ENCODE measurements at places on chromosomes 3 and 15.

- DNase-seq = no peak
Measured at GRCh38 chr15:99478977-99479376, 86.8 kb upstream of the MEF2A start.

- no peak for DNase-seq
Measured at GRCh38 chr3:146274833-146275232, 23.9 kb upstream of the PLSCR4 start.

DNA sequence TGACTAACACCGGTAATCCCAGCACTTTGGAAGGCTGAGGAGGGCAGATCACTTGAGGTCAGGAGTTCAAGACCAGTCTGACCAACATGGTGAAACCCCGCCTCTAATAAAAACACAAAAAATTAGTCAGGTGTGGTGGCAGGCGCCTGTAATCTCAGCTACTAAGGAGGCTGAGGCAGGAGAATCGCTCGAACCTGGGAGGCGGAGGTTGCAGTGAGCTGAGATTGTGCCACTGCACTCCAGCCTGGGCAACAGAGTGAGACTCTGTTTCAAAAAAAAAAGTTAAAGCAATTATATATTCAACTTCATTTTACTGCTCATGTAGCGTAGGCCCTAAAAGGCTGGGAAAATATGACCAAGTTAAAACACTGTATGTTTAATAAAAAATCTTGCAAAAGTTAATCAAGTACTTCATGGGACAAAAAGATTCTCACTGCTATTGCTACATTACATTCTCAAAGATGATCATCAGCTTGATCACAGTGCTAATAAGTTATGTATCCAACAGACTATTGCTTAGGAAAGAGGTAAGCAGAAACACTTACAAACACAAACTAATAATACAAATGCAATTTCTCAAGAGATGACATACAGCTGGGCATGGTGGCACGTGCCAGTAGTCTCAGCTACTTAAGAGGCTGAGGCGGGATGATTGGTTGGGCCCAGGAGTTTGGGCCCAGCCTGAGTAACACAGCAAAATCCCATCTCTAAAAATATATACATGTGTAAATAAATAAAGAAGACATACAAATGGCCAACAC lies 2.7 kb downstream of the COPS2 start:
- DNase-seq = no peak

GRCh38 chr3:50297384-50297775 lies 1.8 kb downstream of the HYAL3 start:
- DNase-seq = no peak

- no peak for DNase-seq
Measured at GRCh38 chr3:197227780-197228574, 70.4 kb downstream of the DLG1 start.

- no peak for DNase-seq
Measured at GRCh38 chr3:24141548-24141947, 196.5 kb downstream of the NR1D2 start.

DNA sequence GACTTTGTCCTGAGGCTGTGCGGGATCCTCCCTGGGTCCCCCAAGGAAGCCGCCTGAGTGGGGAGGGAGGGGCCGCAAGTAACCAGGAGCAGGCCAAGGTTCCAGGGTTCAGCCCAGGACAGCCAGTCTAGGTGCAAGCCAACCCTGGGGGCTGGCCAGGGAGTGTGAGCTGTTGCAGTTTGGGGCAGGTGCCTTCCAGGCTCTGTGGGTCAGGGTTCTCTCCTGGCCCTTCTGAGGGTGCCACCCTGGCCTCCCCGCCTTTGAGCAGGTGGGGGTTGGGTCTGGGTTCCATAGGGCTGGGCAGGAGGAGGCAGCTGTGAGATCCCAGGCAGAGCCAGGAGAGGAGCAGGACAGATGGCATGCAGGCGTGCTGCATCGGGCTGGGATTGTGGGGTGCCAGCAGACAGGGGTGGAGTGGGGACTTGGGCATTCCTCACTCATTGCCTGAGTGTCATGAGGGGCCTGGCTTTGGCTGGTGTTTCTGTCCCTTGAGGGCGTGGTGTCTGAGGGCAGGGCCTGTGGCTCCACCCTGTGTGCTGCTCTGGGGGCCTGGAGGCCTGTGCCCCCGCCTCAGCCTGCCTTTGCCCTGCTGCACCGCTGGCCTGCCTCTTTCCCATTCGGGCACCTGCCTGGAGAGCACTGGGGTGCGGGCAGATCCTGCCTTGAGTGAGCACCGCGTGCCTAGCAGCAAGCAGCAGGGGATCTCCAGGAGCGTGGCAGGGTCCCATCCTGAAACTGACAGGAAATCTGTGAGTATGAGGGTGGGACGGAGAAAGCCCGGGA lies 18.4 kb downstream of the KLF13 start:
- peak; percentile 8 for DNase-seq

DNA sequence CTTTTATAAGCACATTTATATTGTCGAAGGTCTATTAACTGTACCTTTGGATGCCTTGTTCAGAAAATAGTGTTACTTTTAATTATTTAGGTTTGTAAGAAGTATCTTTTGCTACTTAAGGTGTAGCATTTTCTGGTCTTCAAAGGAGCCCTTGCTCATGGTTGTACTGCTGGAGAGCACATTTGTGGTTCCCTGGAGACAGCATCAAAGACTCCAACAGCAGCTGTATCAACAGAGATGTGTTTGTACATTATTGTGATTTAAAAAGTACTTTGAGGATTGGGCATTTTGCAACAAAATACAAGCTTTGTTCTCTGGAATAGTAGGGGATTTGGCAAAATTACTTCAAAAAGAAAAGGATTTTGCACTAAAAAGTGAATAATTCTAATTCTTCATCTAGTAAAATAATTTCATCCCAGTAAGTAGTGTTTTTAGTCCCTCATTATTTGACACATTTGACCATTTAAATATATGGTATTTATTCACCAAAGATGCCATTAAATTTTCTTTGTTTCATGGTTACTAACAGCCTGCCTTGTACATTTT lies 16.5 kb downstream of the TBC1D23 start:
- no peak for DNase-seq

DNA sequence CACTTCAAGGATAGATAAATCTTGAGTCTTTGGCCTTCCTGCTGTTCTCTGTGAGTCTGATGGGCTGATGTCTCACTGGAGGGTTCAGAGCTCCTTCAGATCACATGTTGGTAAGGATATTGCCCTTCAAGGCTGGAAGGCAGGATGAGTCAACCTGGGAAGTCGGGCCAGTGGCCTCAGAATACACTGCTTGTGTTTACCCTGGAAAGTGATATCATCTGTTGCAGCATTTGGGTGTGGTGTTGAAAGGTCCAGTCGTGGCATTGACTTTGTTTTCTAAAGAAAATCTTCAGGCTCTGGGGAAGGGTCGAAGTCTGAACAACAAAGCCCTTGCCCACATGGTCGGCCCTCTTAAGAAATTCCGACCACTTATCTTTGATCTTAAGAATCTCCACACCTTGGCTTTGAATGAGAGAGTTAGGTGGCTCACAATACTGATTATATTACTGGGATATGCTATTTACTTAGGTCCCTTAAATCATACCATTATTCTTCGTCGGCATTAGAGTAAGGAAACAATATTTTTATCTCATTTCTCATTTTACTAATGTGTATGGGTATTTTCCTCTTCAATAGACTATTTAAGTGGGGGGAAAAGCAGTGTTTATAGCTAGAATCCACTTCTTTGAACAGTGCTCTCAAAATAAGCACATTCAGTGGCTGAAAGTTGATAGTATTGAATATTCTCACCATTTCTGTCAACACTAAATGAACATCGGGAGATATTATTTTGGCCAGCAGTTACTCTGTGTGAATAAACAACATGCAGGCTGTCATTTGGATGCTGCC lies 303.9 kb upstream of the RASGRP1 start:
- DNase-seq = no peak

DNA sequence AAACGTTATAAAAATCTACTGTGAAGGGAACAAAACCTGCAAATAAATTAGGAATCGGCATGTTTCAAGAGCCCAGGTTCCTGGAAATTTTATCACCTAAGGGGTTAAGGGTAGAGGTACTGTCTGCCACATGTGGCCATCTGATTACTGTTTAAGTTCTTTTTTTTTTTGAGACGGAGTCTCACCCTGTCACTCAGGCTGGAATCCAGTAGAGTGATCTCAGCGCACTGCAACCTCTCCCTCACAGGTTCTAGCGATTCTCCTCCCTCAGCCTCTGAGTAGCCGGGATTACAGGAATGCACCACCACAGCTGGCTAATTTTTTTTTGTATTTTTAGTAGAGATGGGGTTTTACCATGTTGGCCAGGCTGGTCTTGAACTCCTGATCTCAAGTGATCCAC lies 35.8 kb downstream of the UQCC5 start:
- DNase-seq = no peak

DNA sequence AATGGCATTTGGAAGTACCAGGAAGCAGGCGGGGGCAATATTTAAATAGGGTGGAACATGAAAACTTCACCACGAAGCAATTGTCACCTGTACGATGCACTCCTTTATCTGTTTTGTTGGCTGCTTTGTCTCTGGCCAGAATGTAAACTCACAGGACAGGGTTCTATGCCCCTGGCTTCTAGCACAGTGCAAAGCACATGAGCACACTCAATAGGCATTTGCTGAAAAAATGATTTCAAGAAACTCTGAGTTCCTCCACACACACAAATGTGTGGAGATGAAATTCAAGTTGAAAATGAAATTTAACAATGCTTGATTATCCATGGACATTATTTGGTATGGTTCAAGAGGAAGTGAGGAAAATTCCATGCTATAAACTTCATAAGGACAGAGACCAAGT lies 229.6 kb upstream of the FEZF2 start:
- DNase-seq = no peak

- no peak for DNase-seq
Measured at GRCh38 chr3:85790445-85791030, 831.7 kb downstream of the CADM2 start.

DNA sequence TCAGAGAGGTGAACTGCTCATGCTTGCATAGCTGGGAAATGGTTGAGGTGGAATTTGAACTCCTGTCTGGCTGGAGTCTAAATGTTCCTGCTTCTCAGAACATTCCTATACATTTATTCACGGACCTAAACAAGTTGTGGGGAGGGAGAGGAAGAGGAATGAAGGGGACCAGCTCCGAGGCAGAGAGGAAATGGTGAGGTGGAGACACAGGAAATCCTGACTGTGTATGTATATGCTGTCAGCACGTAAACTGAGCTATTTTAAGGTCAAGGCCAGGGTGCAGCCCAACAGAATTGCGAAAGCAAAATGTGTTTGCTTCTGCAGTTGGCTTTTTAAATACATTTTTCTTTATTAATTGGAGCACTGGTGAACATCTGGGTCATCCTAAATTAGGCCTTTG lies 74.1 kb upstream of the POMGNT2 start:
- DNase-seq = no peak

GRCh38 chr15:85955501-85956391 lies 123.9 kb upstream of the AGBL1 start:
- DNase-seq = no peak

GRCh38 chr15:55766676-55767075 lies 23.7 kb upstream of the PRTG start:
- no peak for DNase-seq

DNA sequence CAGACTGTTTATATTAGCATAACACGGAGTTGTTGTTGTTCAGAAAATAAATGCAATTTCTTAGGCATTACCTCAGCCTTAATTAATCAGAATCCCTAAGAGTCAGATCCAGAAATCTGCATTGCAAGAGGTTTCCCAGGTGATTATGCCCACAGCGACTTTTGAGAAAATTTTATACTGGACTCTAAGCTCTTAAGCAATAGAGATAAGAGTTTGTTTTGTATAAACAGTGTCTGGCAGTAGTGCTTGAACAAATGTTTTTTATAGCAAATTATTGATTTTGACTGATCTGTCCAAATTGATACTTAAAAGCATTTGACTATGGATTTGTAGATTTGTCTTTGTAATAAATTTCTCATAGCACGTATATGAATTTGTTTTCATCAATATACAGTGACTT lies 92.8 kb downstream of the ZBBX start:
- no peak for DNase-seq

- no peak for DNase-seq
Measured at GRCh38 chr3:121654493-121655385, 6.0 kb downstream of the HCLS1 start.

DNA sequence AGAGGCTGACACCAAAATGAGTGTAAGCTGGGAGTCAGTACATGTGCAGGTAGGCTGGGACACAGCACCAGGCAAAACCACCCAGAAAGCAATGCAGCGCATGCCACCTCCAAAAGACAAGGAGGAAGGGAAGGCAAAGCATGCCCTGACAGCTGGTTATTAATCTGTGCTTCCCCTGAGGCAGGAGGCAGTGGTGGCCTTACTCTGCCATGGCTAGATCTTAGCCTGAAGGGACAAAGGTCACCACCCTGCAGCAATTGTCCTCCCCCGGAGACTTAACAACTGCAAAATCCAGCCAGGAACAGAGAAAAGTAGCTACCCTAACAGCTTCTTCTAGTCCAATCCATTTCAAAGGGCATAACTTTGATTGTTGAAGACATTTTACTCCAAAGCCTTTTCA lies 73.7 kb downstream of the PLD1 start:
- DNase-seq = no peak

DNA sequence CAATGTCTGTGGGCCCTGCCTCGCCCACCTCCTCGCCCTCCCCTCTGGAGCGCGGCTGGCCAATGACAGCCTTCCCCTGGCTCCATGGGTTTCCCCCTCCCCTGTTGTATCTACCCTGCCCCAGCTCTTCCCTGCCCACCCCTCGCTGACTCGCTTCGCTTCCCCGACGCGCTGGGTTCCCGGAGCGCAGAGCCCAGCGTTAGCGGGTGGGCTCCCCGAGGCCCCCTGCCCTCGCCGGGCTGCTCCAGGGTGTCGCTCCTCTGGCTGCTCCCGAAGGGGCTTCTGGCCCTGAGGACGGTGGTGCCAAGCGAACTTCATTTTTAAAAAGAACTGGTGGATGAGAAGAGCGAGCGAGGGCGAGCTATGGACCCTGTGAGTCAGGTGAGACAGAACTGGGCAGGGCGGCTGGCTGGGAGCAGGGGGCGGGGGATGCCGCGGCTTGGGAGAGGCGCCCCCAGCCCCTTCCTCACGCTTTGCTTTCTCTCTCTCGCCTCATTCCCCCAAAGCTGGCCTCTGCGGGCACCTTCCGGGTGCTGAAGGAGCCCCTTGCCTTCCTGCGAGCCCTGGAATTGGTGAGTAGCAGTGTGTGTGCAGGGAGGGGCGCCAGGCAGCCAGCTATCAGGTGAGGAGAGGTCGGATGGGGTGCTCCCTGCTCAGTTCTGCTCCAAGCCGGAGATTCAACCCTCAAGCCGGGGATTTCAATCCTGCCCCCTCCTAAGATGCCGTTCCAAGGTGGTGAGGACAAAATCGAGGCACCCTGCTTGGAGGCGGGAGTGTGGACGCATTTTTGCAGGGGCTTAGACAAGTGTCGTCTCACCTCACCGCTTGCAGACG lies at the start of gene SYNPR:
SYNPR (plus strand) TSS at position 138 of the 834 bp plus-strand sequence.
- DNase-seq = peak; percentile 3

GRCh38 chr15:70633103-70633831 lies 130.1 kb downstream of the UACA start:
- DNase-seq = no peak

- no peak for DNase-seq
Measured at GRCh38 chr15:67042551-67043142, 22.8 kb upstream of the SMAD3 start.

DNA sequence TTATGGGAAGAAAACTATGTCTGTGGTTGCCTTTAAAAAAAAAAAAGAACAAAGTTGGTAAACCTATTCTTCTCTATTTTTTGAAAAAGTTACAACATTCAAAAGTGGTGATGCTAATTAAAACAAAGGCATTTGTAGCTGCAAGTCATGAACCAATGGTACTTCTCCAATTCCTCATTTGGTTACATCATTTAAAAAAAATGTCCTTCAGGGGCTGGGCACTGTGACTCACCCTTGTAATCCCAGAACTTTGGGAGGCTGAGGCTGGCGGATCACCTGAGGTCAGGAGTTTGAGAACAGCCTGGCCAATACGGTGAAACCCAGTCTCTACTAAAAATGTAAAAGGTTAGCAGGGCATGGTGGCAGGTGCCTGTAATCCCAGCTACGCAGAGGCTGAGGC lies 574.6 kb downstream of the VGLL3 start:
- no peak for DNase-seq
